HFFc6 (cell line): ENCODE measurements at places on chromosomes 13 and 19.

GRCh38 chr13:92175330-92175729, 776.9 kb downstream of the GPC5 start:
- no peak for DNase-seq

GRCh38 chr19:11658970-11659369, 61.7 kb downstream of the ZNF627 start:
- no peak for DNase-seq

GRCh38 chr13:22451327-22451741, 729.4 kb upstream of the SGCG start:
- no peak for DNase-seq

DNA sequence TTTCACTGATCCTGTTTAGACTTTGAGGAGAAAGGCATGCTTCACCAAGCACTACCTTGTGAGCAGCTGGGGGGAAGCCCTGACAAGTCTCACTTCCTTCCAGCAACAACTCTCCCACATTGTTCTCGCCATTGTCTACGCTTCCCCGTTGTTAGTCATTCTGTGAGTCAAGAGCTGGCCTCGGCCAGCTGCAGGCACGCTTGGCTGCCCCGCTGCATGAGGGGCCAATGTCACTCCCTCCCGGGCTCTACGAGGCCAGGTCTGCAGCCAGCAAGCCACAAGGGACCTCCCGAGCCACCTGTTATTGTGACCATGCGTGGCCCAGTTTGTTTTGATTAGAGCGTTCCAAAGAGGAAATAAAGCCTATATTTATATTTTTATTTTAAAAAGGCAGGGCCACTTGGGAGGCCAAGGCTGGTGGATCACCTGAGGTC, 220.9 kb downstream of the FOXO1 start:
- DNase-seq: no peak

GRCh38 chr19:2491130-2491801, 15.3 kb downstream of the GADD45B start:
- peak; percentile 85 for DNase-seq

GRCh38 chr19:16327911-16328823, 3.5 kb downstream of the KLF2 start:
- DNase-seq: peak; percentile 51
